ENCODE measurements at places on chromosomes 1 and 21.
A peak's percentile ranks its signal among the peaks of the same experiment; 100 is the strongest.

DNA sequence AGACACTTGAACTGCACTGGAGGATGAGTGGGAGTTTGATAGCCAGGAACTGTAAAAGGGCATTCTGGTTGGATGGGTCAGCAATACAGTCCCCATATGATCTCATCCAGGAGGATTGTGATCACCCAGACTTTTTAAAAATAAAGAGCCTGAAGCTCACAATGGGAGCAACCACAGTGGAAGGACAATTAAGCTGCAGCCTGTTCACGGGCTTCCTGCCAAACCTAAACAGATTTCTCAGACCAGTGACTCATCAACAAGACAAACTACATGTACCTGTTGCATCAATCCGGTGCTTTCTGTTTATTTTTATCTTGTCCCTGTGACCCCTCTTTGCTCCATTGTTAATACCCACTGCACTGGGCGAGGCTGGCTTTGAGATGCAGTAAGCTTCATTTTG lies 52.3 kb downstream of the PAPPA2 start:
- DNase-seq = peak; percentile 60

GRCh38 chr1:232247669-232248068 lies 382.3 kb downstream of the SIPA1L2 start:
- no peak for DNase-seq

DNA sequence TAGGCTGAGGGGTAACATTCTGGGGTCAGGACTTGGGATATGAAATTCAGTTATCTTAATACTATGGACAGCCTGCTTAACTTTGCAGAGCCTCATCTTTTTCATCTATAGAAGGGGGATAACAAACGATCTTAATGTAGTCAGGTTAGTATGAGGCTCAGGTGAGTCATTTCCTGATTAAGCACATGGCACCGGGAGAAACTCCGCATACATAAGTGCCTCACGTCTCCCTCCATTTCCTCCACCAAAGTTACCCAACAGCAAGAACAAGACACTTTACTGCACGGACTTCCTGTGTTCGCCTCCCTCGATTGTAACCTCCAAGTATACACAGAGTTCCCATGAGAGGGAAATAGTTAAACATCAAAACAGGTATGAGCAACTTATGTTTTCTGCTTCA lies 112.7 kb upstream of the COA6 start:
- no peak for DNase-seq

DNA sequence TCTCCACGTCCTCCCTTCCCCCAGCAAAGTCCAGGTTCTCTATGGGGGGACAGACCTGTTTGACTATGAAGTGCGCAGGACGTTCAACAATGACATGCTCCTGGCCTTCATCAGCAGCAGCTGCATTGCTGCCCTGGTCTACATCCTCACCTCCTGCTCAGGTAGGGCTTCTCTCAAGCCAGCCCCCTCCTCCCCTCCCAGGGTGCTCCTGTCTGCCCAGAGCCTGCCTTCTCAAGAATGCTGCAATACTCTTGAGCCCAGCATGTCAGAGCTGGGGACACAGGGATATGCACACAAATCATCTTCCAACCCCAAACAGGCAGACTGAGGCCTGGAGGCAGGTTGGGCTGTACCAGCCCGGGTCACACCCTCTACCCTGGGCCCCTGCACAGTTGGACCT lies 35.4 kb downstream of the DISP3 start:
- no peak for DNase-seq

GRCh38 chr1:31787261-31787660 lies 23.1 kb upstream of the ADGRB2 start:
- no peak for DNase-seq

- DNase-seq = peak; percentile 39
Measured at GRCh38 chr1:170267317-170267716, 121.6 kb downstream of the NTMT2 start.

DNA sequence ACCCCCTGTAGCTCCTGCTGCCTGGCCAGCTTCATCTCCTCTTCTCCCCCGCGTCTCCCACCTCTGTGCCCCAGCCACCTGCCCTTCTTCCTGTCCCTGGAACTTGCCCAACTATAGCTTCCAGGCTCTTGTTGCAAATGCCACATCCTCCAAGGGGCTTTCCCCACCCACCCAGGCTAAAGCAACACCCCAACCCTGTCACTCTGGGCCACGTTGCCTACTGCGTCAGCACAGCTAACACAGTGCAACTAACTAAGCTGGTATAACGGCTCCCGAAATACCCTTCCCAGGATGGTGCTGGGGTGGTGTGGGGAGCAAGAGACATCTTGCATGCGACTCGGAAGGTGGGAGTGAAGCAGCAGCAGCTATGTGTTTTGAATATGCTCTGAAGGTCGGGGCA lies 19.7 kb downstream of the CAMK2N1 start:
- DNase-seq = no peak

DNA sequence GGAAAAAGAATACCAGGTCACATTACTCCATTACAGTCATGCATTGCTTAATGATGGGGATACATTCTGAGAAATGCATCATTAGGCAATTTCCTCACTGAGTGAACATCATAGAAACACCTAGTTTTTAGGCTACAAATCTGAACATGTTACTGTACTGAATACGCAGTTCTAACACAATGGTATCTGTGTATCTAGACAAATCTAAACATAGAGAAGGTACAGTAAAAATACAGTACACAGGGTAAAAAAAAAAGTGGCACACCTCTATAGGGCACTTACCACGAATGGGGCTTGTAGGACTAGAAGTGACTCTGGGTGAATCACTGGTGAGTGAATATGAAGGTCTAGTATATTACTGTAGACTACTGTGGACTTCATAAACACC lies 115.7 kb downstream of the AKT3 start:
- no peak for DNase-seq

DNA sequence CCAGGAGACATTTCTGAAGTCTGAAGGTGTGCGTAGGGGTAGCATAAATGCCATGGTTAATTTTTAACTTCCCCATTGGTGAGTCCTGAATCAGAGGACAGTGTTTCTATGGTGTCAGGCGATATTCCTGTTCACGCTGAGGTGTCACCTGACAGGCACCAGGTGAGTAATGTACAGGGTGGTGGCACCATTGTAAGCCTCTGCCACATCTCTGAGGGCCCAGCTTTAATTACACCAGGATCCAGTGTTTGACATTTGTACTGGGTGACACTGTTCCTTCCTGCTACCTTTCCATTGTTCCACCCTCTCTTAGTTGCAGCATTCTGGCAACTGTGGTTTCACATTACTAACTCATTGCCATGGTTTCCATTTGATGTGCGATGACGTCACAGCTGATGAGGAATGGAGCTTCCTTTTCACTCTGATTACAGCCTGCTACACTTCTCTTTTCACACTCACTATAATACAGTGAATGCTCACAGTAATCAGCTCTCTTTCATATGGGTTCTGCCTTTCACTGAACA lies 40.6 kb upstream of the MARK1 start:
- peak; percentile 15 for DNase-seq

DNA sequence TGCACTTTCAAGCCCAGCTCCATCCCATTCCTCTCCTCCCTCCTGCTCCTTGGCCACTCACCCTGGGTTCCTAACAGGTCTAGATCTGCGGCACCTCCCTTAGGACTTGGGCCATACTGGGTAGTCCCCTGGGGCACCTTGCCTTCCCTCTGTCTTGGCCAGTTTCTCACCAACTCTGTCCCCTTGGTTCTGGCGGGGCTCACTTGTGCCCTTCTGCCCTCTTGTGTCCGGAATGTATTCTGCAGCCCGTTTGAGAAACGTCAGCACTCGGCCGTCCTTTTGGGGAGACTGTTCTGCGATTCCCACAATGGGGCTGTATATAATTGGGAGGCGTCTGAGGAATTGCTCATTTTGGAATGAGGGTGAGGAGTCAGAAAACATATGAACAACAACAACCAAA lies 162.4 kb downstream of the ZSCAN20 start:
- peak; percentile 51 for DNase-seq
